ENCODE measurements at places on chromosomes 6 and 20. TPM values are rescaled to one million over a fixed set of nuclear protein-coding genes. Genes with fewer than 3 reads are reported as not detected.

The RBM24 gene
- 6.7 TPM for total RNA-seq

The SEL1L2 gene
- not detected for total RNA-seq

The UBE2J1 gene
- 35.3 TPM for total RNA-seq

The MYBL2 gene
- total RNA-seq: 21.7 TPM

The LATS1 gene
- total RNA-seq: 20.1 TPM

The DEFB124 gene
- total RNA-seq: not detected

The UNC93A gene
- total RNA-seq: not detected

The CTCFL gene
- total RNA-seq: not detected

The ZNF512B gene
- 6.5 TPM for total RNA-seq

The RIPOR3 gene
- 0.54 TPM for total RNA-seq

The GGT7 gene
- 3.3 TPM for total RNA-seq

The STMND1 gene
- not detected for total RNA-seq

The CFAP206 gene
- 0.28 TPM for total RNA-seq

The DSP gene
- 23.6 TPM for total RNA-seq

The ERMARD gene
- 17.2 TPM for total RNA-seq

The STK38 gene
- 9.7 TPM for total RNA-seq

The SAPCD1 gene
- not detected for total RNA-seq

The TSBP1 gene
- not detected for total RNA-seq

The FARS2 gene
- 28.9 TPM for total RNA-seq

The HEY2 gene
- not detected for total RNA-seq

The GHRH gene
- not detected for total RNA-seq

The C6orf15 gene
- total RNA-seq: not detected

The ZSCAN23 gene
- 5.3 TPM for total RNA-seq

The HLA-DMB gene
- 0.28 TPM for total RNA-seq

The HLA-F gene
- not detected for total RNA-seq

The MRAP2 gene
- total RNA-seq: under 0.01 TPM

The FLRT3 gene
- total RNA-seq: 6.6 TPM

The OGFR gene
- 22.4 TPM for total RNA-seq

The GPLD1 gene
- total RNA-seq: 0.28 TPM

The SCRT2 gene
- total RNA-seq: not detected

The ADGRB3 gene
- not detected for total RNA-seq

The TP53TG5 gene
- total RNA-seq: not detected

The SIM1 gene
- not detected for total RNA-seq

The SLC17A2 gene
- not detected for total RNA-seq

The TRIM31 gene
- not detected for total RNA-seq

The PRDM13 gene
- total RNA-seq: not detected

The RFX6 gene
- not detected for total RNA-seq

The C6orf47 gene
- total RNA-seq: 13.1 TPM

The PRKN gene
- total RNA-seq: 0.28 TPM

The SYCP2 gene
- total RNA-seq: 0.56 TPM

The COL19A1 gene
- under 0.01 TPM for total RNA-seq
